Glutamatergic neuron (in vitro differentiated cells): ENCODE measurements at places on chromosomes 11 and 22. TPM values are rescaled to one million over a fixed set of nuclear protein-coding genes. Genes with fewer than 3 reads are reported as not detected.

- no peak for DNase-seq
Observed at GRCh38 chr11:116326146-116326545, 446.6 kb downstream of the BUD13 start.

The FADS3 gene
- 9.7 TPM for total RNA-seq

DNA sequence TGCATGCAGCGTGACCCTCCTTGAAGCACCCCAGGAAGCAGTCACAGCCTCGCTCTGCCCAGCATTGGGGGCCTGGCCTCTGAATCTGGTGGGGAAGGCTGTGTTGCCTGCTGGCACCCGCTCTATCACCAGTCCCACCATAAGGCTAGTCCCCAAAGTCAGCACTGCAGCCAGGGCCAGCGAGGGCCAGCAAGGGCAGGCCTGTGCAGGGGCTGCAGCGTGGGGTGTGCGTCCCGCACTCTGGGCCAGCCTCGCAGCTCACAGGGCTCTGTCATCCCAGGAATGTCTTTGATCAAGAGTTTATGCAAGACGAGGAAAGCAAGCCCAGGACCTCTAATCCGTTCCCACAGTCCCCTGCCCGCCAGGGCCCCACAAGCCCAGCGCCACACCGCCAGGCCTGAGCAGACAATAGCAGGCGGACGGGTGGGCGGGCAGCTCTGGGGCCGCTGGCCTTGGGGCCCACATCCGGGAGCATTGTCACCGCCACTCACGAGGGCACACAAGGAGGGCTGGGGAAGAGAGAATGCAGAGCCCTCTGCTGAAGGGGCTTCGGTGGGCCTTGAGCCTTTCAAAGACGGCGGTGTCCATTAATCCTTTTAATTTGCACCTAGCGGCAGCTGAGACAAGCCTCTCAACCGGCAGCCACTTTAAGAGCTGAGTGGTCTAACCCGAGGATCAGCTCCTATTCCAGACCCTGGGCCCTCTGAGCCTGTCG lies 17.1 kb downstream of the LTO1 start:
- DNase-seq = peak; percentile 11

DNA sequence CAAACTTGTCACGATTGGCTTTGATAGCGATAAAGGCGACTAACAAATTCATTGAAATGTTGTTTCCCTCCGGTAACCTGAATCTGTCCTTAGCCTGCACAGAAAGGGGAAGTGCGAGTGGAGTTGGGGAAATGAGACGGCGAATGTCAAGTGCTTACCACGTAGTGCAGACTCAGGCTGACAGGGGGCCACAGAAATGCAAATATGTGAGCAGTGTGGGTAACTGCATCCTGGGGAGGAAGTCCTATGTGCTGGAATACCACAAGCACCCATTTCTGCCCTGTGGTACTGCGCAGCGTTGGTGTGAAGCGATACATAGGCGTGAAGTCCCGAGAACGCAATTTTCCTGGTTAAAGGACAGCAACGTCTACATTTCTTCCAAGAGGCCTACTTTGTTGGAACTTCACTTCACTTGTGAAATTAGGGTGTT lies 869 bp upstream of the EIF4ENIF1 start:
- peak; percentile 14 for DNase-seq

The TSKU gene
- 29.2 TPM for total RNA-seq

The TRIM21 gene
- total RNA-seq = 8.3 TPM

The GTSE1 gene
- 7.5 TPM for total RNA-seq

The TSGA10IP gene
- not detected for total RNA-seq

- no peak for DNase-seq
Observed at GRCh38 chr11:48001438-48002021, 21.2 kb downstream of the PTPRJ start.

GRCh38 chr11:77467233-77467632 lies 6.7 kb downstream of the PAK1 start:
- no peak for DNase-seq

DNA sequence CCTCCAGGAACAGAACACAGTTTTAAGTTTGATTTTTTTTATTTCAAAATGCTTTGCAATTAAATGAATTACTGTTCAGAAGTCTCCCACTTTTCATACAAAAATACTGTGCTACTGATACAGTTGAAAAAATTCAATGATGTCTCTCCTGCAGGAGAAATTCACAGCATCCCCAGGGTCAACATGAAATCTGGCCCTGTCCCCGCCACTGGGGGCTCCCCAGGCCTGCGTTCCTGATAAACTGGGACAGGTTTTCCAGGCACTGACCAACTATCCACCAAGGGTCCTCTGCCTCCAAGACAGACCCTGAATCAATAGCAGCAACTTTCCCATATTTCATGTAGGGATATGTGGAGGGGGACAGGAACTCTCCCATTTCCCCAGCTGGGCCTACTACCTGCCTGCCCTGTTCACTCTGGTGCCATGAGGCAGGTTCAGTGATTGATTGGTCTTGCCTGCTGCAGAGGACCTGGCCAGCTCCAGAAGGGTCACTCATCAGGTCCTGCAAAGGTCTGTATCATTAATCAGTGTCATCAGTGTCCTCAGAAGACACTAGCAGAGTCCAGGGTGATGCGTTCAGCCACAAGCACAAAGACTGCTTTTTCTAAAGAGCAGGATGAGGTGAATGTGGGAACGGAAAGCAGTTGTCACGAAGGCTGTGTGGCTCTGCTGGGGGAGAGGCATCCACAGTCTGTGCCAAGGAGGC lies 43.4 kb downstream of the PISD start:
- DNase-seq = no peak

The BATF2 gene
- not detected for total RNA-seq

GRCh38 chr11:44750551-44751465 lies 24.0 kb downstream of the TSPAN18 start:
- DNase-seq = no peak

- no peak for DNase-seq
Observed at GRCh38 chr22:29700206-29700899, 19.4 kb upstream of the CABP7 start.

The ASRGL1 gene
- 55.7 TPM for total RNA-seq

DNA sequence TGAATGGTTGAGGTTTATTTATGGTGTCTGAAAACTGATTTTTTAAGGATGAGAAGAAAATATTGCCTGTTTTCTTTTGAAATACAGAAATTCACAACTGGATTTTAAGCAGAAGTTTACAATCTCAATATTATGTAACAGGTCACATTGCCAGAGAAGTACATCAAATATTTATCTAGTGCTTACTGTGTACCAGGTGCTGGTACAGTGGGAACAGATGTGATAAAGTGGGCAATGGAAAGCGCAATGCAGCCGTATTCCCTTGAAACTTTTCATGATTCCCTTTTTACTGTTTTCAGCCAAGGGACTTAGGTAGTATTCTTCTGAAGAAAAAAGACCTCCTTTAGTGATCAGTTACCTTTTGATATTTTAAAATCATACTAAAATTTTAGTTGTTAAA lies 49.6 kb downstream of the TTC17 start:
- no peak for DNase-seq

GRCh38 chr11:133518702-133519264 lies 13.5 kb downstream of the OPCML start:
- DNase-seq = no peak

GRCh38 chr22:33409079-33409478 lies 350.9 kb upstream of the SYN3 start:
- DNase-seq = peak; percentile 59

GRCh38 chr11:116852261-116853031 lies 15.0 kb upstream of the APOA1 start:
- no peak for DNase-seq

DNA sequence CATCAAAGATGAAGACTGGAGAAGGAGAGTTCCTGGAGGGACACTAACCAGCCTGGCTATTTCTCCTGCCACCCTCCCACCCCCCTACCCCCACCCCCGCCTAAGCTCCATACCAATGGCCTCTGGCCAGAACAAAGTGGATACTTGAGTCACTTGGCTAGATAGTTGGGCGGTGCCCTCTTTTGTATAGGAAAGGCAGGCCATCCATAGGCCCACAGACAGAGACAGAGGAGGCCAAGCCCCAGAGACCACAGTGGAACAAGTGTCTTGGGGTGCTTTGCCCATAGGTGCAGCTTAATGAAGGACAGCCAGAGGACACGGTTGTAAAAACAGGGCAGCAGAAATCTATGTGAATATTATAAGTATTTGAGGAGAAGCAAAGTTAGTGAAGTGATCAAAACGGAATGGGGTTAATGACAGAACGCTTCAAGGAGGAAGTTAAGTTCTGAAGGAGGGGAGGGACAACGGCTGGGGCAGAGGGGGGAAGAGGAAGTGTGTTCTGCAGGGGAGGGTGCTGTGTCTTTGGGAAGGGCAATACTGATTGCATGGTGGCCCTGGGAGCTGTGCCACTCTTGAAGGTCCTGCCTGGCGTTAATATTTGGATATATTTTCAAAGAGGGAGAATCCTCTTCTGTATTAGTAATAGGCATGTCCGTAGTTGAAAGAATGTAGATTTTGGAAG lies 32.7 kb downstream of the FLI1 start:
- no peak for DNase-seq

- DNase-seq = peak; percentile 49
Observed at GRCh38 chr22:36977401-36977861, 41.8 kb downstream of the TST start.

DNA sequence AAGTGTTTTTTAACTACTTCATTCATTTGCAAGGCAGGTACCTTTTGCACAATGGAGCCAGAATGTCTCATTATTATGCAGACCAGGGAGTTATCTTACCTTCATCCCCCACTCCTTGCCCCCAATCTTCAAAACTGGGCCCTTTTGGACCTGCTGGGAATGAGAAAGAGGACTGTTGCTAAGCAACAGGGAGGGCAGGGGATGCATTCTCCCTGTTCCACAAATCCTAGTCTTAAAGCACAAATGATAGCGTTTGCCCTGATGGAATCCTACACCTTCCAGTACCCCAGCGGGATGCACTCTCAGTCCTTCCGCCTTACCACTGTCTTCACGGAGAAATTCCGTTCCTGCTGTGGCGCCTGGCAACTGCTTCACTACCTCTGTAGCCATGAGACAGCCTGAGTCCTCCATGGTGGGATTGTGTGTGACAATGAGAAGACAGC lies 4.1 kb upstream of the KCNJ1 start:
- DNase-seq = no peak

- DNase-seq = no peak
Observed at GRCh38 chr11:128669506-128670270, 24.2 kb upstream of the FLI1 start.

DNA sequence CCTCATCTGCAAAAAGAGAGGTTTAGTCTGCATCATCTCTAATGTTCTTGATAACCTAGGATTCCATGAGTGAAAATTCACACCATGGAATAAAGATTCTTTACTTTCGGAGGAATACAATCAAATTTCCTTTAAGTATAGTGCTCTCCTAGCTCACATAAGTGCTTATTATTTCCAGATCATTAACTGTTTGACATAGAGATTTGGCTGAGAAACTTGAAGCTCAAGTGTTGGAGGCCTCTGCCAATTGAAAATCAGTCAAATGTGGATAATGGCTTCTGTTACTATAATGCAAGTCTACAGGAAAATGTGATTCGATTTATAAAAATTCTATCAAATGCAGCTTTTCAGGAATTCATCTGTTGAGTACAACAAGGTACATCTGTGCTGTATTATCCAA lies 144.6 kb downstream of the KIF18A start:
- DNase-seq = no peak

- DNase-seq = no peak
Observed at GRCh38 chr11:7964873-7965272, 374 bp downstream of the NLRP10 start.

DNA sequence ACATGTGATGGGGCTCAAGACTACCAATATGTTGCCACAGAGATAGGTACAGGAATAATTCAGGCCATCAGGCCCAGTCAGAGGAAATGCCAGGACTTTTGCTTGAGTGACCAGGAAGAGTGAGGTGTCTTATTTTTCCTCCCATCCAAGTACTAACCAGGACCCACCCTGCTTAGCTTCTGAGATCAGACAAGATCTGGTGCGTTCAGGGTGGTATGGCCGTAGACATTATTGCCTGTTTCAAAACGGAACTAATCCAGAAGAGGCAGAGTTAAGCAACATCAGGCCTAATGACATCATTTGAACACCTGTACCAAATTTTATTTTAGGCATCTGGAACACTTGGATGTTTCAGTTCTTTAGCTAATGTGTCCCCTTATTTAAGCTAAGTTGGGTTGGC lies 205.5 kb upstream of the POU2AF2 start:
- DNase-seq = no peak

The TYR gene
- total RNA-seq = not detected

DNA sequence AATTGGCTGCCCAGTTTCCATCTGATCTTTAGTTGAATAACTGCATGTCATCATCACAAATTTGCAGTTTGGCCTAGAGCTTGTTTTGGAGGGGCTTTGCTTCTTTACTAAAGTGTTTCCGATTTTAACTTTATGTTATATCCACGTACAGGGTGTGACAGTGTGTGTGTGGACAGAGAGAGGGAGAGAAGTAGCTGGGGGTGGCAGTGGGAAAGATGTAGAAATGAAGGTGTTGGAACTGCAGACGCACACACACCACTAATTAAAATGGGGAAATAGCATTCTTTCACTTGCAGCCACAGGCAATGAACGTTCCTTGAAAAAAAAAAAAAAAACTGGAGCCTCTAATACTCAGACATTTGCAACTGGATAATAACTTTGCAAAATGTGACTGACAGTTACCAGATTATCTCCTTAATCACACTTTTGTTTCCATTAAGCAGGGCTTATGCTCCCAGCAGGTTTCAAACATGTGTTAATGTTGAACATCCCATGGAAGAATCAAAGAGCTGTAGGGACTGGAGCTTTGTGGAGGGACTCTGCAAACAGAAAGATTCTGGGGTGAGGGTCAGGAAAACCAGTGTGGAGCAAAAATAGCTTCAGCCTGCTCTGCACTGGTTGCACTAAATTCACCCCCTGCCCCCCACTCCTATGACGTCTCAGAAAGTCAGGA lies 238.1 kb upstream of the TENM4 start:
- no peak for DNase-seq
